NCI-H1092 treated with DMSO at 0.1 percent for 48 hours (cell line): ENCODE measurements at places on chromosomes 12 and 14.
A peak's percentile ranks its signal among the peaks of the same experiment; 100 is the strongest.

DNA sequence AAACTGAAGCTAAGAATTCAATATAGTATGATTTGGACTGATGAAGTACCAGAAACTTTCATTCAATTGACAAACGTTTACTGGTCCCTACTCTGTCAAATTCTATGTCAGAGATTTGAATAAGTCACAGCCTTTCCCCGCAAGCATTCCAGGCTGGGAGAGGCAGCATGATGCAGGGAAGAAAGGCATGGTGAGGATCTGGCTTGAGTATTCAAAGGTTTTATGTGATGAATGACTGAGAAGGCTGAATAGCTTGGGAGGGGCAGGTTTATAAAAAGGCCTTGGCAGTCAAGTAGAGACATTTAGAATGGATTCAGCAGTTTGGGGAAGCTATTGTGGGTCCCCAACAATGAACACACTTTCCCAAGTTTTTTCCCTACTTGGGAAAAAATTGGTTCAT lies 431.8 kb downstream of the DPF3 start:
- DNase-seq: no peak

DNA sequence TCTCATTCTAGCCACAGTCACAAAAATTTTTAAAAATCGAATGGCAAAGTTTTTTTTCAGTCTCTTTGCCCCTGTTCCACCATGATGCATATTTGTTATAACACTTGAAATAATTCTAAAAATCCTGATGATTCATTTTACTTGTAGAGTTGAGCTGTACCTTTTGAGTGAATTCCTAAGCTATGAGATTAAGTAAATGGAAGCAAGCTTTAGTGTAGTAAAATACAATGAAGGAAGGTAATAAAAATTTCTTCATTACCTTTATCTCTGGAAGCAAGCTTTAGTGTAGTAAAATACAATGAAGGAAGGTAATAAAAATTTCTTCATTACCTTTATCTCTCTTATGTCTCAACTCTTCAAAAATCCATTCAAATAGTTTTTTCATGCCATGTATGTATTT lies 46.1 kb downstream of the TMTC3 start:
- no peak for DNase-seq

- no peak for DNase-seq
Measured at GRCh38 chr12:52085682-52086180, 6.2 kb downstream of the SMIM41 start.

- DNase-seq: no peak
Measured at GRCh38 chr12:56769868-56770267, 6.7 kb downstream of the HSD17B6 start.

DNA sequence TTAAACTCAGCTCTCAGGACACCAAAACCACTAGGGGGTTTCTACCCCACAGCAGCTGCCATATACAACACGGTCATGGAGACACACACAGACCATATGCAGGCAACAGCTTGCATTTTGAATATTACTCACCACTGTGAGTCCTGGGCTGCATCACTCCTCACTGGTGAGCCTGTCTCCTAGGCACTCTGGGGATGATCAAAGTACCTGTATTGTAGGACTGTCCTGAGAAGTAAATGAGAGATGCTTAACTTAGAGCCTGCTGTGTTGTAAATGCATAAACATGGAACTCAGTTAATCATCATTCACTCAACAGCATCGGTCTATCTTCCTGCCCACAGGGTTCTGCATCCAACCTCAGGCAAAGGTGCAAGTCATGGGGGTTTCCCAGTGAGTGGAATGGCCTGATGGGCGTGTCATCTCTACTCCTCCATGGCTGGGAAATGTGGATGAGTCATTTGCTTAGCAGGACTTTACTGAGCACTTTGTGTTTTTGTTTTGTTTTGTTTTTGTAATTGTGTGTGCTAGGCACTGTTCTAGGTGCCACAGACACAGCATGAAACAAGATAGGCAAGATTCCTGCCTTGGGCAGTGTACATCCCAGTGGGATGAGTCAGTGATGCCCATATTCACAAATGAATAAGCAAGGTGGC lies 1141.2 kb upstream of the TMEM132C start:
- no peak for DNase-seq

- peak; percentile 59 for DNase-seq
Measured at GRCh38 chr14:76647697-76648298, 113.5 kb upstream of the VASH1 start.

GRCh38 chr14:101225157-101226152 lies 321.9 kb upstream of the RTL1 start:
- DNase-seq: peak; percentile 35

- DNase-seq: no peak
Measured at GRCh38 chr14:65926935-65927700, 514.6 kb downstream of the FUT8 start.

DNA sequence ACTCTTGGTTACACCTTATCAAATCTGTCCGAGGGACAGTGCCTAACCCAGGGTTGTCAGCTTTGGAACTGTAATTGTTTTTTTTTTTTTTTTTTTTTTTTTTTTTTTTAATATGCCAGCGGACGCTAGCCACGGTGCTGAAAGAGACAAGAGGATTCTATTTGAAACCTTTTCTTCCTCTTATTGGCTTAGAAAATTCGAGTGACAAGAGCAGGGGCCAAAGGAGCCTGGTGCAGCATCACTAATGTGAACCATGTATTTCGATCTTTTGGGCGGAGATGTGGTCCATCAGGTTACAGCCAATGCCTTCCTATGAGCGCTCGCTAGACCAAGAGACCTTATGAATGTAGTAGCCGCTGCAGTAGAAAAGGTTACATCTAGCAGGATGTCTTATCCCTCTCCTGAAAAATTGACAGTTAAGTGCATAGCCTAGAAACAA lies 922 bp downstream of the PTPRR start:
- DNase-seq: no peak

GRCh38 chr12:46470036-46470627 lies 97.6 kb upstream of the SLC38A2 start:
- no peak for DNase-seq

GRCh38 chr14:70665448-70666360 lies 24.0 kb downstream of the TTC9 start:
- peak; percentile 30 for DNase-seq

GRCh38 chr14:73746520-73747378 lies 32.6 kb upstream of the PNMA1 start:
- no peak for DNase-seq

- DNase-seq: peak; percentile 33
Measured at GRCh38 chr14:54776361-54777001, 126.1 kb downstream of the GCH1 start.

GRCh38 chr14:106268013-106268727 lies 741.8 kb downstream of the TMEM121 start:
- DNase-seq: no peak

DNA sequence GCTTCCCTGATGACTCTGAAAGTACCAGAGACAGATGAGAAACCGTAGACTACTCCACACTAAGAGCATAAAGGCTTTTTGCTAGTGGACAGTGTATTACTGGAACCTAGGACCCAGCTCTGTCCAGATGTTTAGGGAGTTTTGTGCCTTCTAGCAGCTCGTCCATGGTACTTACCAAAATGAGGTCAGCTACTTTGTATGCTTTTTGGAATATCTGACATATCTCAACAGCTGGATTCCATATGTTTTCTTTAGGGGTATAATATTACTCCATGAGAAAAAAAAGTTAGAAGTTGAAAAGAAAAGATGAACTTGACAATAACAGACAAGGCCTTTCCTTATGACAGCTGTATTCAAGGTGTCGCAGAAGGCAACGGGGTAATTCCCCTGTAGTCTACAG lies 32.1 kb upstream of the FRMD6 start:
- DNase-seq: no peak

GRCh38 chr12:15411842-15412241 lies 89.5 kb downstream of the PTPRO start:
- no peak for DNase-seq

DNA sequence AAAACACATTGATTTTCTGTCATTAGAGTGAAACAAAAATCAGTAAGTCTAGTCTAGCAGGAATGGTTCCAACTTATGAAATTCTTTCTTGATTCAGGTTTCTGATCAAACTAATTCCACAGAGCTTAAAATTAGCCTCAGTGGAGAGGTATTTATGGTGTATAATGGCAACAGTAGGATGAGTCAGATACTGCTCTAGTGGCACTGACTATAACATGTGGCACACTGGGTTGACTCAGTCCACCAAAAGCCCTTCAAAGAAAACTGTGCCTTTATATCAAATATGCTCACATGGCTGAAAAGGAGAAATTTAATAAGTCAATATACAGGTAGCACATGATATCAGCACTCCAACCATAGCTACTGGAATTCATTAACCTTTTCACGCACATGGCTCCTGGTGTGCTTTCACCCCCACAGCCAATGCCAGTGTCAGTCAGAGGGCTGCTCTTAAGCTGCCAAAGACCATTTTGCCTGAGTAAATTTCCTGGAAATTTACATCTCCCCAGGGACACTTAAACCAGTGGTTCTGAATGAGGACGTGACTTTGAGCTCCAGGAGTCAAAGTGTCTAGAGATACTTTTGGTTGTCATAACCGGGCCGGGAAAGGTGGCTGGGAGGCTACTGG lies 21.7 kb upstream of the CATSPERB start:
- DNase-seq: peak; percentile 1

GRCh38 chr12:87599459-87599858 lies 429.7 kb downstream of the C12orf50 start:
- no peak for DNase-seq

DNA sequence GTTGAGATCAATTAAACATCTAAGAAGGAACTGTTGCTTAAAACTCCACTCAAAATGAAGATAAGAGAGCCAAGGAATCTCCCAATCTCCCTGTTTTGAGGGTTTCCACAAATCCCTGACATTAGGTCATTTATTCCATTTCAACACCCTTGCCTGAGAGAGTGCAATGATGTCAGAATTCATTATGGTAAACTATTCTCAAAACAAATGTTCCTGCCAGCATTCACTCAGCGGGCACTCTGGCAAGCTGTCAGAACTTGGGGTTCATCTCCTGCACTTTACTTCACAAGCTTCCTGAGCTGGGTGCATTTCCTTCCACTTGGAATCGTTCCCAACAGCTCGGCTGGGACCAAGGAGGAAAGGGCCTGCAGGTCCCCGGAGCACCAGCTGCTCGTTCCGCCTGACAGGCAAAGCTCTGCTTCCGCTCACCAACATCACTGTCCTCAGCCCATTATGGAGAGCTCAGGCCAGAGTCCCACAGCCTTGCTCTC lies 117.8 kb downstream of the TTC7B start:
- peak; percentile 81 for DNase-seq

- peak; percentile 59 for DNase-seq
Measured at GRCh38 chr14:103594265-103594664, 31.5 kb downstream of the COA8 start.

- DNase-seq: no peak
Measured at GRCh38 chr12:80704420-80704819, 3.0 kb upstream of the MYF6 start.

DNA sequence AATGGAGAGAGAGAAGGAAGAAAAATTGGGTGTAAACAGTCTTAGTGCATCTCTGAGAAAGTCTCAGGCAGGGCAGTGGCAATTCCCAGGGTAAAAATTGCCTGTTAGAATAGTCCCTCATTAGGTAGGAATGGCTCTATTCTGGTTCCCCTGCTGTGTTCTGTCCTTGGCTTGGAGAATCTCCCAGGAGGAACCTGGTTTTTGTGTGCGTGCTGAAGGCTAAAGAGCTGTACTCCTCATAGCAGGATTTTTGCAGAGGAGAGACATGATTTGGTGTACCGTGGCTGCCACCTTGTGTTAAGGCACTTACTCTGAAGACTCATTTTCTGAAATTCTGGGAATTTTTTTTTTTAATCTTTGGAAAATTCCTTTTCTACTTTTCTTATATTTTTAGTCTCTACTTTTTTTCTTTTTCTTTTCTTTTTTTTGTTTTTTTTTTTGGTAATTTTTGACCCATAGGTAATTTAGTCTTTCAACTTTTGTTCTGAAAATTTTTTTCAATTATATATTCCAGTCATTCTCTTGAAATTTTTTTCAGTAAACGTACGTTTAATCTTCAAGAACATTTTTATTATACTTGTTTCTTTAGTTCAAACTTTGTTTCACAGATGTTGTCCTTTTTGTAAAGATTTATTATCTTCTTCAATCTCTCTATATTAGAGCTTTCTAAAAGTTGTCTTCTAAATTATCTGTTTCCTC lies 63.8 kb downstream of the FBXO33 start:
- DNase-seq: peak; percentile 69

DNA sequence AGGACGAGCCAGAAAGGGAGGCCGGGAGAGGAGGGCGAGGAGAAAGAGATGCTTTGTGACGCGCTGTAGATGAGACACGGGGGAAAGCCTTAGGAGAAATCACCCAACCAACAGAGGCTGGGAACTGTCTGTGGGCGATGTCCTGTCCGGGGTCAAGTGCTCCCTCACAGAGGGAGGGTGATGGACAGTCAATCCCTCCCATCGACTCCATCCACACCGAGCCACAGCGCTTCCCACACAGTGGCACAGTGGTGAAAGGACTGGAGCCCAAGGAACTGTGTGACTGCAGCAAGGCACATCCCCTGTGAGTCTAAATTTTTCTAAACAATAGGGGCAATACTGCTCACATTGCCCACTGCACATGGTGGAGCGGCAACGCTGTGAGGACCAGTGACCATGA lies 89.1 kb downstream of the TTC7B start:
- no peak for DNase-seq

- no peak for DNase-seq
Measured at GRCh38 chr14:63752449-63753169, 24.7 kb upstream of the SGPP1 start.

DNA sequence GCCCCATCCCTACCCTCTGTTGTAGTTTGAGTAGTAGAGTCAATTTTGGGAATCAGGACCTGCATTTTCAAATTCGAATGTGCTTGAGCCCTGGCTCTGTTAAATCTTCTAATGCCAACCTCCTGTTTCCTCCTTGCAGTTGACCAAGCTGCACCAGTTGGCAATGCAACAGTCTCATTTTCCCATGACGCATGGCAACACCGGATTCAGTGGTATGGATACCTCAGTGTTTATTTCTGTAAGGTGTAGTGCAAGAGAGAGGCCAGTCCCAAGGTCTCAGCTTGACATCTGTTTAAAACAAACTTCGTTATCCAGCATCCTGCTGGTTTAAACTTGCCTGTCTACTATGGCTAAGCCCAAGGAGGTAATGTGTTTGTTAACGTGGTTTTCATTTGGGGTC lies 15.2 kb downstream of the PCBP2 start:
- no peak for DNase-seq

- DNase-seq: no peak
Measured at GRCh38 chr14:96938946-96939345, 141.8 kb downstream of the VRK1 start.

DNA sequence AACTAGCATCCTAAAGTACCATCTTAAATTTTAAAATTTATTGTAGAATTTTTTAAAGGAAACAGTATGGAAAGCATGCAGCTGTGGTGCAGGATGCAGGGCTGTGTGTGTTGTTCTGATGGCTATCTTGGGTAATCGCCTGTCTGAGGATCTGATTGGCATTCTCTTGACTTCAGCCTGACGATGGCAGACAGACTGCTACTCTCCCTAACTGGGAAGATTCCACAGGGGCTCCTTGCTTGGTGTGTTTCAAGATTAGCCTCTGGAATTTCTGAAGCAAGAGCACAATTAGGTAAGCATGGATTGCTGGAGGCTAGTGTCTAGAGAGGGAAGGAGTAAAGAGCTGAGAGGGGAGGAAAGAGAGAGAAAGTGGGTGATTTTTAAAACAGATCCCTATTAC lies 696.8 kb upstream of the LRFN5 start:
- no peak for DNase-seq
